ENCODE measurements at places on chromosomes 7 and 10.

- DNase-seq: no peak
Measured at GRCh38 chr7:26599982-26600381, 264.4 kb downstream of the SKAP2 start.

GRCh38 chr7:99739699-99740572, 4.9 kb upstream of the CYP3A7 start:
- no peak for DNase-seq

- no peak for DNase-seq
Measured at GRCh38 chr10:128275388-128276177, 149.4 kb upstream of the MKI67 start.

GRCh38 chr7:14666304-14666703, 236.2 kb downstream of the DGKB start:
- DNase-seq: no peak

- no peak for DNase-seq
Measured at GRCh38 chr10:9111976-9112375, 1057.5 kb downstream of the GATA3 start.

DNA sequence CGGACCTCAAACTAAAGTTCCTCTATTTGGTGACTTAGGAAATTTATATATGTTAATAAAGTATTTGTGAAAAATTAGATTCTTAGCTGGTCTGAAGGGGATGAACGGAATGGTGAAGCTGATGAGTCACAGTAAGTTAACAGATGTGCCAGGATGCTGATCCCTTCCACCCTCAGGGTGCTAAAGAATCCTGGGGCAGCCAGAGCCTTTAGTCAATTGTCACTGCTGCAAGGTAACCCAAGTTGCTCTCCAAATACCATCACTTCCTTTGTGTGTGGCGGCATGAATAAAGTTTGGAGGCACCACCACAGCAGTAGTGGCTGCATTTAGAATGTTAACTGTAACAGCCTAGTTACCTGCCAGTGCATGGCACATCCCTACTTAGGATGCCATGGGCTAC, 222.6 kb upstream of the PPP1R3A start:
- peak; percentile 1 for DNase-seq

- no peak for DNase-seq
Measured at GRCh38 chr10:61335359-61335758, 117.8 kb downstream of the TMEM26 start.

GRCh38 chr7:22640269-22640668, 86.7 kb upstream of the IL6 start:
- DNase-seq: no peak

DNA sequence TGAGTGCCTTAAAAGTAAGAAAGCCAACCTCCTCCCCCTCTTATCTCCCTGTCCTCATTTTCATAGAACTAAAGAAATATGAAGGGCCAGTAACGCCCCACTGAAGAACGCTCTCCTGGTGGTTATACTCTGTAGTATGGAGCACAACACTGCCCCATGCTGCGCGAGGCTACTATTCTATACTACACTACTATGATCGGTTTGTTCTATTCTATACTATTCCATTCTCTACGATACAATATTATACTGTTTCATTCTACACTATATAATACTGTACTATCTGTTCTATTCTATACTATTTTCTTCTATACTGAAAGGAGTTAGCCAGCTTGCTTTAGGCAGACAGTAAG, 34.8 kb downstream of the DIP2C start:
- DNase-seq: no peak

GRCh38 chr10:30734901-30735300, 105.3 kb upstream of the LYZL2 start:
- DNase-seq: no peak

GRCh38 chr7:73707045-73707631, 12.3 kb downstream of the STX1A start:
- DNase-seq: no peak

- DNase-seq: no peak
Measured at GRCh38 chr7:158256091-158256816, 331.4 kb downstream of the PTPRN2 start.

DNA sequence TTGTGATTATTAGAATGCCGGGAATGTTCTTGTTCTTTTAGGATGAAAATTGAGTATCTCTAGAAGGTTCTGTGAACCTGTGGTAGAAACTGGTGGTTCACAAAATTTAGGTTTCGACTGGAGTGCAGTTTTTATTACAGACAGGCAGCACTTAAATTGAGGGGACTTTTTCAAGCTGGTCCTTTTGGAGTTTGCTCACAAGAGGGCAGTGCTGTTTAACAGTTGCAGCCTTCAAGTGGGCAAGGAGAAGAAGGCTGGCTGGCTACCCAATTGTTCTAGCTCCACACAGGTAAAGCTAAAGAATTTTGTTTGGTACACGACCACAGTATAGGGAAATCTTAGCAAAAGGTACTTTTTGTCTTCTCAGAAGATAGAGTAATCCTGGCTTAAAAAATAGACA, 233.6 kb downstream of the SNX13 start:
- DNase-seq: peak; percentile 21

GRCh38 chr10:5013385-5013784, 9.7 kb upstream of the AKR1C2 start:
- DNase-seq: no peak

- no peak for DNase-seq
Measured at GRCh38 chr7:99016196-99016595, 127.7 kb downstream of the SMURF1 start.

GRCh38 chr10:69071610-69072009, 16.3 kb upstream of the SRGN start:
- no peak for DNase-seq

GRCh38 chr7:16317406-16317805, 103.9 kb downstream of the CRPPA start:
- DNase-seq: no peak

GRCh38 chr10:14408139-14408538, 77.4 kb upstream of the FRMD4A start:
- DNase-seq: no peak

- DNase-seq: no peak
Measured at GRCh38 chr7:150842716-150843115, 9.6 kb upstream of the AOC1 start.

DNA sequence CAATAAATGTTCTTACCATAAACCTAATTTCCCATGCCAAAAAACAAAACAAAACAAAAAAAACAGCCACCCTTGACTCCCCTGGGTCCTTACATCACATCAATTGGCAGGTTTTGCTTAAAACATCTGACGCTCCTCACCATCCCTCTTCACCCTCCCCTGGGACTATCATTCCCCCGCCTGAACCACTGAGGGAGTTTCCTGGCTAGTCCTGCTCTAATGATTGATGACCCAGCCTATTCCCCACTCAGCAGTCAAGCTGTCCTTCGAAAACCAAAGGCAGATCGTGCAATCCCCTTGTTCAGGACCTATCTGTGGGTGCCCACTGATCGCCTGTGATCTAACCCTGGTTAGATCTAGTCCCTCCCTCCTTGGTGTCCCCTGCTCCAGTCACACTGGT, 11.2 kb upstream of the FRMPD2 start:
- no peak for DNase-seq

DNA sequence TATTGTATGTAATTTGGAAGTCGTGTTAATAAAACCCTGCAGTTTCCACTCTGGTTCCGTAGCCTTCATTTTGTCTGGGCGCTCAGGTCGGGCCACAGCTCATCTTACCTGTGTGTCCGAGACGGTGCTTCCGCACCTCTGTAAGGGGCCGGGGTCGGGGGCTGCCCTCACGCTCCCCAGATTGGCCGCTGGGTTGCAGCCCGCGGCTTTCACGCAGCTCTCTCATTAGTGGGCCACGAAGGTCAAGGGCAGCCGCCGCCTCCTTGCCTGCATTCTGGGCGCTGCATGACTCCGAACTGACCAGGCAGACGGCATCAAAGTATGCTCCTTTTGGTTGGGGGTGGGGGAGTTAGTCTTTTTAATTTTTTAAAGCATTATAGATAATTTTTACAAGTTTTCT, 30.8 kb downstream of the SHH start:
- DNase-seq: no peak

- no peak for DNase-seq
Measured at GRCh38 chr7:94453898-94454297, 55.7 kb upstream of the CASD1 start.

GRCh38 chr7:25179325-25179724, 49.0 kb downstream of the NPVF start:
- no peak for DNase-seq

DNA sequence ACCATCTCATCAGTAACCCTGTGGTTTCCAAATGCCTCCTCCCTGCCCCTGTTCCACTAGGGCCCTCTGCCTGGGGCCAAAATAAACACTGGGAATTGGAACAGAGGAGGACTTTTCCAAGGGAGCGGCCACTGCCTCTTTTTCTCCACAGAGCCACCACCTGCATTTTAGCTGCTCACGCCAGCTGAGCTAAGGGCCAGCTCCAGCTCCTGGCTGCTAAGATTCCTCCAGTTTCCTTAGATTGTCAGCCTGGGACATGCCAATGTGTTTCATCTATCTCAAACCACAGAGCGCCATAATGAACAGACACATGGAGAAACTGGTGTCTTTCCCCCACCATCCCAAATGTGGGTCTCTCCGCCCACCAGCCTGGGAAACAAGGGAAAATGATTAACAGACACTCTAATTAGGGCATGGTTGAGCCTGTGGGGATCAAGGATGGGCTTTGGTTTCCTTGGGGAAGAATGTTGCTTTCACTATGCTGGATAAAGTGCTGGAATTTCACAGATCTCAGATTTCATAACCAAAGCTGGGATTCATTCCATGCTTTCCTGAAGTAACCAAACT, 52.2 kb downstream of the ASB13 start:
- DNase-seq: no peak

DNA sequence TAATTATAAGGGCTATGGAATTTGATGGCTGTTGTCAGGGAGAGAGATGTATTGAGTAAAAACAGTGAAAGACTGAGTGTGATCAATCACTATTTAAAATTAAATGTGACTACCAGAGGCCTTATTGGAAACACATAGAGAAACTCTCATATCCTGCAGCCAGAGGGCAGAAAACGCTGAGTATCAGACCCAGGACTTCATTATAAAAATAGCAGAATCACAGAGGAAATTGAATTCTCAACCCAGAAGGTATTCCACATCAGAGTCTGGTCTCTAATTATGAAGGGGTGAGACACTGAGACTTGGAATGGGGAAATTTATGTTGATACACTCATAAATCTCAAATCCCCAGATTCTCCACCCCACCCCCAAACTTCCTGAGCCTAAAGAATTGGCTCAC, 69.5 kb upstream of the IL6 start:
- DNase-seq: no peak

- no peak for DNase-seq
Measured at GRCh38 chr10:8052341-8052955, 2.0 kb upstream of the GATA3 start.

- no peak for DNase-seq
Measured at GRCh38 chr7:30135301-30136116, 723 bp downstream of the MTURN start.

DNA sequence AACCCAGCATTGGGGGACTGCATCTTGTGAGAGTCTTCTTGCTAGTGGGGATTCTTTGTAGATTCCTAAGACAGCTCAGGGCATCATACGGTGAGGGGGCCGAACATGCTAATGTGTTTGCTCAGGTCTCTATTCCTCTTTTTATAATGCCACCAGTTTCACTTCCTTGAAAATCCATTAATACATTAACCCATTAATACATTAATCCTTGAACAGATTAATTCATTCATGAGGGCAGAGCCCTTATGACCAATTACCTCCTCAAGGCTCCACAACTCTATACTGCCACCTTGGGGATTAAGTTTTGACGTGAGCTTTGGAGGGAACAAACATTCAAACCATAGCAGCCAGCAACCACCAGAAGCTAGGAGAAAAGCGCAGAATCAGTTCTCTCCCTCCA, 67.2 kb upstream of the POT1 start:
- DNase-seq: no peak

DNA sequence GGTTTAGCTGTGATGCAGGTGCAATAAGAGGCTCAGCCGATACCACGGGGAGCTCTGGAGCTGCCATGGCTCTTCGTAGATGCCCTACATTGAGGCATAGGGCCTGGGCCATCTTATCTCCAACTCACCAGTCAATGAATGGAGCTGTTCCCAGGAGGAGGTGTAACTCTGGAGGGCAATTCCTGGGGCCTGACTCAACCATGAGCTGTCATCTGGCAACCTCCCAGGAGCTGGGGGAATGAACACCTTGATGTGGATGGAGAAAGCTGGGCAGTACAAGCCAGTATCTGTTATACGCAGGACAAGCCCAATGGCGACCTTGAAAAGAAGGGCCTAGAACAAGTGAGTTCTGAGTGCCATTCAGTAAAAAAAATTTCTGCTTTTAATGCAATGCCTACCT, 224.0 kb upstream of the PLXDC2 start:
- DNase-seq: no peak

DNA sequence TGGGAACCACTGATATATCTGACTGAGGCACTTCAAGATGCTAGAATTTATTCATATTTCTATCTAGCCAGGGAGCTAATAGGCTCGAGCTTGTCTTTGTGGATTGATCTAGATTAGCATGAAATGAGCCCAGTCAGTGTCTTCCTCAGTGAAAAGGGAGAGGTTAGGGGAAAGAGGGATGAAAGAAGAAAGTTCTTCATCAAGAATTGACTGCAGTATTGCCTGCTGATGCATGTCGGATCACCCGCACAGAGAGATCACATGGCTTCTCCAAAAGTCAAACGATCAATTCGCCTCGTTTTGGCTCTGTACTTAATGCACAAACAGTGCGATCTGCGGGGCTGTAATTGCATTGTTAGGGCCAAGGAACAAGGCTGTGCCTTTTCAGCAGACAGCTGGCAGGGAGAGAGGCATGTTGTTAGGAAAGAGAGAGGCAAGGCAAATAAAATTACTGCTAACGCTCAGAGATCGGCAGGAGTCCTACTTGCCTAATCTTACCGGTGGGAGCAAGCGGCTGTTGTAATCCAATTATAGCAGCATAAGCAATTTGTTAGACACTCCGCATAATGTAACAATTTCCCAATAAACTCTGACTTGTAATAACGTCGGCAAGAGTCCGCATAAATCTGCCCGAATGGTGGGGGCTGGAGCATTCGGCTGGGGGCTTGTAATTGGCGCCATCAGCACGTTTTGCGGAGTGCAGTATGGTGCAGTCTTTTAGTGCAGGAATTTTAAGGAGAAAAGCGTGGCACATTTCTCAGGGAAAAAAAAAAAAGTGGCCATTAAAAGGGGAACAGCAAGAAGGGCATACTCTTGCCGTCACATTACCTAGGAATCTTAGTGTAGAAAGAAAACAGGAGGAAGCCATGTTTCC, 102.1 kb downstream of the POLL start:
- DNase-seq: no peak

DNA sequence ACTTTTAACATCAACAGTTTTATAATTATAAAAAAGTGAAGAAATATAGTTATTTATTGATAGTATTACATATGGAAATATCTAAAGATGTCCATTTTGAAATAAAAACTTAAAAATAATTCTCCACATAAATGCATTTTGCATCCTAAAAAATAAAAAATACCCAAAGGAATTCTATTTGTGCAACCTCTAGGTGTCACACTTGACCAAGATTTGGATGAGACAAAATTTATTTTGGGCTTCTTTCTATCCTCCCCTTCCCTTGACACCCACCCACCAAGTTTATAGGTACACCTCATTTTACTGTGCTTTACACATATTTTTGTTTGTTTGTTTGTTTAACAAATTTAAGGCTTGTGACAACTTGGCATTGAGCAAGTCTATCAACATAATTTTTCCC, 3.3 kb upstream of the THSD7A start:
- no peak for DNase-seq

All from HFF-Myc (cell line).